Tibial artery (tissue), 4 donors: ENCODE measurements at places on chromosomes 1 and 21.

GRCh38 chr21:35521852-35522505, 472.9 kb upstream of the RUNX1 start:
- no peaks in the 10 kb centered on the region for H3K27me3 ChIP-seq
- H3K4me1 ChIP-seq: no peaks in the 10 kb centered on the region
- H3K4me3 ChIP-seq: no peak overlapping the region

GRCh38 chr1:229184066-229184465, 86.8 kb upstream of the RAB4A start:
- no peaks in the 10 kb centered on the region for H3K27me3 ChIP-seq
- H3K36me3 ChIP-seq: no peaks in the 10 kb centered on the region
- no peak overlapping the region for H3K27ac ChIP-seq
- DNase-seq: no peak
- H3K4me1 ChIP-seq: no peaks in the 10 kb centered on the region
- no peak overlapping the region for H3K4me3 ChIP-seq

DNA sequence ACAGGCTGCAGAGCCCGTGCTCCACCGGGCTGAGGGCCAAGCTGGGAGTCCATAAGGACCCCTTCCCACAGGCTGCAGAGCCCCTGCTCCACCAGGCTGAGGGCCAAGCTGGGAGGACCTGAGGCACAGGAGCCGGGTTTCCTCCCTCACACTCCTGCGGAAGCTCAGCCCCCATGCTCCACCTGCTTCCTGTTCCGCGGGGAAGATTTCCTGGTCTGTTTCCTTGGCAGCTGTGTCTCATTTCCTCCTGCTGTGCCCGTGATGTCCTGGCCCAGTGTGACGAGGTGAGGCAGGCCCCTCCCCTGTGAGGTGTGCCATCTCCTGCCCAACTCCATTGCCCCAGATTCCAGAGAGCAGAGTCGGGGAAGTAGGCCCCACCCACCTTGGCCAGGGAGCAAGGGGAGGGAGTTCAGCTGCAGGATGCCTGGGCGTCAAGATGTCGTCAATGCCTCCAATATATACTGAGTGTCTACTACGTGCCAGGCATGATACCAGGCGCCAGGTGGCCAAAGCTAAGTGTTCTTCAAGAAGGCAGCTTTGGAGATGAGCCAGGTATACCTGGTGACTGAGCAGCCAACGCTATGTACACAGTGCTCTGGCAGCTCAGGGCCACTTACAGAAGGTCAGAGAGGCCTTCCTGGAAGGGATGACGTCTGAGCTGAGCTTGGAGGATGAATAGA, 58.8 kb downstream of the NAV1 start:
- no peaks in the 10 kb centered on the region for H3K27me3 ChIP-seq
- H3K4me3 ChIP-seq: no peak overlapping the region
- no peak overlapping the region for H3K27ac ChIP-seq
- H3K36me3 ChIP-seq: no peaks in the 10 kb centered on the region

- no peaks in the 10 kb centered on the region for H3K27me3 ChIP-seq
- no peak overlapping the region for H3K4me3 ChIP-seq
- no peaks in the 10 kb centered on the region for H3K4me1 ChIP-seq
- H3K36me3 ChIP-seq: peaks cover 44% of the 10 kb centered on the region
These were observed 29.5 kb downstream of the CAPN2 start for GRCh38 chr1:223741861-223742260.

DNA sequence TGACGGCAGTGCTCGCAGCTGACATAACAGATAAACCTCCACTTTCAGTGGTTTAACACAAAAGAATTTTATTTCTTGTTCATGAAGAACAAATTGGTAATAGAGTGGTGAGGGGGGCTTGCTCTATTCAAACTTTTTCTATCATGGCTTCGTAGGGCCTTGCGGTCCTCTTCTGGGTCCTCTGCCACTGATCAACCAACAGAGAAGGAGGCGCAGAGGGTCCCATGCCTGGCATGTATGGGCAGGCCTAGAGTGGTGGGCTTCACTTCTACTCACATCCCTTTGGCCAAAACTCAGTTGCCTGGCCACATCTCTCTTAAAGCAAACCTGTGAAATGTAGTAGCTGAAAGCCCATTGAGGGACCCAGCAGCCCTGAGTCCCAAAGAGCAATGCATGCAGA, 460.5 kb downstream of the SIPA1L2 start:
- no peaks in the 10 kb centered on the region for H3K36me3 ChIP-seq
- no peak overlapping the region for H3K27ac ChIP-seq
- no peak overlapping the region for H3K4me3 ChIP-seq
- no peaks in the 10 kb centered on the region for H3K27me3 ChIP-seq
- DNase-seq: no peak

DNA sequence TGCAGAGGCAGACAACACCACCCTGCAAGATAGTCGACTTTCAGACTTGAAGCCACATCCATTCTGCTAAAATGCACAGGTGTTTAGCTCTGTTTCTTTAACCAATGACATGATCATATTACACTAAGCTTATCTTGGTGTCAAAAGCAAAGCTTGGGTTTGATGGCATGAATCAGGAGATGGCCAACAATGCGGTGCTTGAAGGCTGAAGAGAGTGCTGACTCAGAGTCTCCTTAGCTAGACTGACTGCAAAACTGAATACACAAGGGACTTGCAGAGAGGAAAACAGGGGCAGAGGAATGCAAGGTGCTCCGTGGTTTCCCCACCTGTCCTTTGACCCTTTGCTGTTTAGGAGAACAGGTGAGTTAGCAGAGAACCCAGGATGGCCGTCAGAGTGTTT, 262.6 kb downstream of the SIPA1L2 start:
- no peaks in the 10 kb centered on the region for H3K27me3 ChIP-seq
- H3K27ac ChIP-seq: no peak overlapping the region
- no peaks in the 10 kb centered on the region for H3K36me3 ChIP-seq
- H3K4me1 ChIP-seq: no peaks in the 10 kb centered on the region

DNA sequence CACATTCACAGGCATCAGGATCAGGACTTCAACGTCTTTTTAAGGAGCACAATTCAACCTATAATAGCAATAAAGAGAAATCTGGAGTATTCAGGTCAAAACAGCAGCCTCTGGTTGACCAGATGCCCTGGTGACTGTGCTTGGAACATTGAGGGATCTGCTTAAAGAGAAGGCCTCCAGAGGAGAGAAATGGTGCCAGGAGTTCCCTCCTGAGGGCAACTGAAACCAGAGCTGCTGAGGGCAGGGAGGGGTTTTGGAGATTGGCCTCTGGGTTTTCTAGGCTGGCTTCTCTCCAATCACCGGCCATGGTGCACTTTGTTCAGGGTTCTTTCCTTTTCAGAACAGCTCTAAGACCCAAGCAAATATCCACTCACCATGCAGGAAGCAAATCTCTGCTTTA, 190.7 kb upstream of the KIAA0040 start:
- no peaks in the 10 kb centered on the region for H3K27me3 ChIP-seq
- H3K27ac ChIP-seq: no peak overlapping the region
- no peak for DNase-seq
- H3K4me1 ChIP-seq: no peaks in the 10 kb centered on the region
- H3K4me3 ChIP-seq: no peak overlapping the region

DNA sequence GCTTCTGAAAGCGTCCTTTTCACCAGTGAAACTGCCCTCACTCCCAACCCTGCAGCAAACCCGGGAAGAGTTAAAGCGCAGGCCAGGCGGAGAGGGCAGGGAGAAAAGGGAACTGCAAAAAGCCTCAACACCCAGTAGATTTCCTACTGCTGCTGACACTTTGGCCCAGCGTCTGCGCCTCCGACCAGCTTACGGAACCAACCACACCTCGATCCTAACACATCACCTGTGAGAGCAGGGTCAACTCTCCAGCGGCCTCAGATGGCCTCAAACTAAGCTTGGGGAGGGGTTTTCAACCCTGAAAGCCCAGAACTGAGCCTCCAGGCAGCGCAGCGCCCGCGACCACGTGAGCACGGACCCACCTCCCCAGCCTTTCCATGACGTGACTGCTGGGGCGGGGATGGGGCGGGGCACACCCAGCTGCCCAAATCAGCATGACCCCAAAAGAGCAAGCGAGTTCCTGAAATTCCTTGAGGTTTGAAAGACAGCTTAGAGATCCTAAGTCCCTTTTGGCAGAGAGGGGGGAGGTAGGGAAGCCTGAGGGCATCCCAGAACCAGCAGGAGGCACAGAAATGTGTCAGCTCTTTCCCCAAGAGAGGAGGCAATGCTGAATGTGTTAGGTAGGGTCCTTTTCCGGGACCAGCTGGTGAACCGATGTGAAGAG, 59.1 kb downstream of the ITPKB start:
- peak overlapping the region; percentile 61 for H3K4me3 ChIP-seq
- H3K36me3 ChIP-seq: no peaks in the 10 kb centered on the region
- peak; percentile 88 for DNase-seq
- H3K4me1 ChIP-seq: peaks cover 54% of the 10 kb centered on the region
- peak overlapping the region; percentile 96 for H3K27ac ChIP-seq

DNA sequence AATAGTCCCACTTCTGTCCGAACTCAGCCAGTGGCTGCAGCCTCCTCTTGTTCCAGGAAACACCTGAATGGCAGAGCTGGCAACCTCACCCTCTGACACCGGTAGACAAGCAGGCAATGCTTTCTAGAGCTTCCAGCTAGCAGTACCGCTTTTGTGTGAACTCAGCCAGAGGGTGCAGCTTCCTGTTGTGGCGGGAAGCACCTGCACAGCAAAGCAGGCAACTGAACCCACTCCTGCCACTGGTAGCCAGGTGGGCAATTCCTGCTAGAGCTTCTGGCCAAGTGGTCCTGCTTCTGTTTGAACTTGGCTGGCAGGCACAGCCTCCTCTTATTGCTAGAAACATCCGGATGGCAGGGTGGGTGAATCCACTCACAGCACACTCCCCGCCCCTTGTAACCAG, 40.1 kb upstream of the TMPRSS15 start:
- H3K4me1 ChIP-seq: no peaks in the 10 kb centered on the region
- no peak for DNase-seq
- H3K27ac ChIP-seq: no peak overlapping the region
- no peaks in the 10 kb centered on the region for H3K36me3 ChIP-seq

GRCh38 chr1:65355031-65355712, 45.8 kb downstream of the DNAJC6 start:
- H3K4me1 ChIP-seq: no peaks in the 10 kb centered on the region
- no peak for DNase-seq
- no peak overlapping the region for H3K4me3 ChIP-seq
- no peaks in the 10 kb centered on the region for H3K36me3 ChIP-seq
- H3K27me3 ChIP-seq: no peaks in the 10 kb centered on the region

DNA sequence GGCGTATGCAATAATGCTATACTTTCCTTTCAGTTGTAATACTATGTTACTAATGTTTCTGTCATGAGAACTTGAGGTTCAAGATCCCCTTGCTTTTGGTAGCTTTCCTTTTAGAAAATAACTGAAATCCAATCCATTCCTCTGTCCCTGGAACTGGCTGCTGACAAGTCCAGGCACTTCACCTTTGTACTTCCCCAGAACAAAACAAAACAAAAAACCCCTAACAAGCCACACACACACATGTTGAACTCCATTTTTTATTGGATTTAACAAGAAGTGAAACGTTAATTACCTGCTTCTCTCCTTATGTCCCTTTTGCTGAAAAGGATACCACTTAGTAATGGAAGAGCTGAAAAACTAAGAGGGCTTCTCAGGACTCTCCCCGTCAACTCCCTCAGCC, 26.1 kb upstream of the SDC3 start:
- H3K27me3 ChIP-seq: no peaks in the 10 kb centered on the region
- H3K36me3 ChIP-seq: peaks cover 81% of the 10 kb centered on the region
- no peak overlapping the region for H3K4me3 ChIP-seq
- DNase-seq: no peak
- no peaks in the 10 kb centered on the region for H3K4me1 ChIP-seq
- H3K27ac ChIP-seq: no peak overlapping the region

DNA sequence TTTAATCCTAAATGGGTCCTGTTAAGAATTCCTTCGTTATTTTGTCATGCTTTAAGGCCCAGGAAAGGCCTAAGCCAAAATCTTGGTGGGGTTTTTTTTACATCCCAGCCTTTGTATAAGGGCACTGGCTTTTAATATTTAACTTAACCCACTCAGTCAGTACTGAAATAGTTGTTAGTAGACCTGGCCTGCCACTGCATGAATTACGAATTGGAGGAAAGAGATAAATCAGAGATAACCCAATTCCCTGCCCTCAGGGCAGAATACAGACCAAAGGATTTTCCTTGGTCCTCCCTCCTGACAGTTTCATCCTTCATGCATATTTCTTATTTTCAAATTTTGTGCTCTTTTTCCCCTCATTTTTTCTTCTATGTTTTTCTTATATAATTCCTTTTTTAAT, 193.0 kb downstream of the FASLG start:
- no peaks in the 10 kb centered on the region for H3K4me1 ChIP-seq
- DNase-seq: no peak
- H3K27ac ChIP-seq: no peak overlapping the region
- H3K36me3 ChIP-seq: no peaks in the 10 kb centered on the region
- no peak overlapping the region for H3K4me3 ChIP-seq

- no peaks in the 10 kb centered on the region for H3K36me3 ChIP-seq
- no peak for DNase-seq
- no peak overlapping the region for H3K4me3 ChIP-seq
- peaks cover 17% of the 10 kb centered on the region for H3K27me3 ChIP-seq
- no peaks in the 10 kb centered on the region for H3K4me1 ChIP-seq
- H3K27ac ChIP-seq: no peak overlapping the region
These were observed 22.6 kb downstream of the ITGB2 start for GRCh38 chr21:44898011-44898488.

- H3K36me3 ChIP-seq: no peaks in the 10 kb centered on the region
- H3K4me3 ChIP-seq: no peak overlapping the region
- no peak for DNase-seq
- no peak overlapping the region for H3K27ac ChIP-seq
- H3K27me3 ChIP-seq: no peaks in the 10 kb centered on the region
These were observed 29.4 kb upstream of the KCNA10 start for GRCh38 chr1:110548381-110548780.

- DNase-seq: no peak
- no peak overlapping the region for H3K4me3 ChIP-seq
- H3K36me3 ChIP-seq: no peaks in the 10 kb centered on the region
- H3K27ac ChIP-seq: no peak overlapping the region
- H3K4me1 ChIP-seq: no peaks in the 10 kb centered on the region
These were observed 107.5 kb upstream of the DPT start for GRCh38 chr1:168836469-168836868.

GRCh38 chr1:40901886-40902852, 40.0 kb upstream of the CITED4 start:
- no peaks in the 10 kb centered on the region for H3K36me3 ChIP-seq
- peak; percentile 72 for DNase-seq
- H3K27me3 ChIP-seq: no peaks in the 10 kb centered on the region

- H3K4me3 ChIP-seq: no peak overlapping the region
- no peaks in the 10 kb centered on the region for H3K36me3 ChIP-seq
- H3K27me3 ChIP-seq: no peaks in the 10 kb centered on the region
- DNase-seq: no peak
- H3K4me1 ChIP-seq: no peaks in the 10 kb centered on the region
These were observed 14.3 kb downstream of the LMX1A start for GRCh38 chr1:165342168-165342567.

DNA sequence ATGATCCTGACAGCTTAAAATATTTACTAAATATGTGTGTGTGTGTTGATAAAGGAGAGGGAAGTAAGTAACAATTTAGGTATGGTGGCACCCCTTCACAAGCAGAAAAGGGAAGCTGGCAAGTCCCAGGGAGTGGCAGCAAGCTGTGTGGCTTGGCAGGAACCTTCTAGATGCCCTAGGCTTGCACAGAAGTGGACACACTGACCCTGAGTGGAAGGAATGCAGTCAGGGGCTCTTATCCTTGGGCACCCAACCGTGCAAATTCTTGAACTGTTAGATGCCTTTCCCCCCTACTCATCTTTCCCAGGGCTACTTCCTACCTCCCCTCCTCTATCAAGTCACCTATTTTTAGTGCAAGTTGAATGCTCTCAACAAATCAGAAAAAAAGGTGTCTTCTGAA, 18.9 kb downstream of the ACP6 start:
- DNase-seq: no peak
- H3K27ac ChIP-seq: no peak overlapping the region
- no peaks in the 10 kb centered on the region for H3K4me1 ChIP-seq
- no peak overlapping the region for H3K4me3 ChIP-seq
- H3K27me3 ChIP-seq: no peaks in the 10 kb centered on the region
- H3K36me3 ChIP-seq: peaks cover 69% of the 10 kb centered on the region
